ENCODE measurements at places on chromosomes 7 and 10.

GRCh38 chr10:89838044-89838615 is 136.7 kb downstream of the KIF20B start:
- no peak for DNase-seq

GRCh38 chr10:48786606-48787282 is 102.1 kb downstream of the WDFY4 start:
- no peak for DNase-seq

DNA sequence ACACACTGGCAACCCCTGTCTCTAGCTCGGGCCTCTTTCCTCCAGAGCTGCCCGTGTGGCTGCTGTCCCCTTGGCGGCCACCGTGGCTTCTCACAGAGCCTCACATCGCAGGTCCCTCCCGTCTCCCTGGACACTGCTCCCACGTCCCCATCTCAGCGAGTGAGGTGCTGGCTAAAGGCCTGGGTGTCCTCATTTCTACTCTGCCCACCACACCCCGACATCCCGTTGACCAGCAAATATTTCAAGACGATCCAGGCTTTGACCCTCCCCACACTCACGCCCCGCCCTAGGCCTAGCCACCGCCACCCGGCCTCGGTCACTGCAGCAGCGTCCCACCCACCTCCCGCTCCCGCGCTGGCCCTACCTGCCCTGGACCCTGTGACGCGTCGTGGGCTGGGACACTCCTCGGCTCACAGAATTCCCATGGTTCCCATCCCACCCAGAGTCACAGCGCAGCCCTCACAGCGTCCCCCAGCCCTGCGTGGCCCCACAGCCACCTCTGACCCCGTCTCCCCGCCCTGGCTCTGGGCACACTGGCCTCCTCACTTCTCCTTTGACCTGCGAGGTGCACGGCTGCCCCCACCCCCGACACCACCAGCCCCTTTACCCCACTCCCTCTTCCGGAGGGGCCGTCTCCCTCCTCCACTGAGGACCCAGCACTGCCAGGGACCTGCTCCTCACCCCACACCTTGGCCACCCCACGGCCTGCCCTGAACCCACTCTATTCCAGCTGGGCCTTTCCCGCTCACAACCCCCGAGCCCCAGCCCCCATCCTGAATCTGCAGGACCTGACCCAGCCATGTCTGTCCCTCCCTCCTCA is 6.9 kb downstream of the ADAP1 start:
- DNase-seq = no peak

DNA sequence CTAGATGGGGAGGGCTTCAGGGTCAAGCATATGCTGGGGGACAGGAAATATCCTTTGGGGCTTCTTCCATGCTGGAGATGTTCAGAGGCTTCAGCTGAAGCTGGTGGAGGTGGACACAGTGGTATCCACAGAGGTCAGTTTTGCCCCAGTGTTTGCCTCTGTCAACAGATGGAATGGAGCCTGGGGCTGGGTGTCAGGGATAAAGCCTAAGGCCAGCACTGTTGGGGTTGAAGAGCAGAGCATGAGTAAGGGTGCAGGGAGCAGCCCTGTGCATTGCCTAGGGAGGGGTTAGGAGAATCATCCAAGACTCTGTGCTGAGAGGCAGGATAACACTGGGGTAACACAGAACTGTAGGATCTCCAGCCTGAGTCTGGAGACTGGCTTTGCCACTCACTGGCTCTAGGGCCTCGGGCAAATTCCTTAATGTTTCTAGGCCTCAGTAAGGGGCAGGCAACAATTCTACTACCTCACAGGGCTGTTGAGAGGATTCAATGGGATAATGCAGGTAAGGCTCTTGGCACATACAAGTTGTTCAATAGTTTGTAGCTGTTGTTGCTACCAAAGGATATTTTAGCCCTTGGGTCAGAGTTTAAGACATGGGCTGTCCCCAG is 21.8 kb upstream of the MYL7 start:
- DNase-seq = no peak

DNA sequence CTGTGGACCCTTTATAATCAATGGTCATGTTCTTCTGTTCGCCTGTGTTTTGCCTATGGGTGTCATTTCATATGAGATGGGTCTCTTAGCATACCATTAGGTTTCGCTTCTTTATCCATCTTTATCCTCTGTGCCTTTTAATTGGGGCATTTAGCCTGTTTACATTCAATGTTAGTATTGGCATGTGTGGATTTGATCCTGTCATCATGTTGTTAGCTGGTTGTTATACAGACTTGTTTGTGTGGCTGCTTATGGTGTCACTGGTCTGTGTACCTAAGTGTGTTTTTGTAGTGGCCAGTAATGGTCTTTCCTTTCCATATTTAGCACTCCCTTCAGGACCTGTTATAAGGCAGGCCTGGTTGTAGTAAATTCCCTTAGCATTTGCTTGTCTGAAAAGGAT is 90.3 kb downstream of the MYO3A start:
- DNase-seq = no peak

DNA sequence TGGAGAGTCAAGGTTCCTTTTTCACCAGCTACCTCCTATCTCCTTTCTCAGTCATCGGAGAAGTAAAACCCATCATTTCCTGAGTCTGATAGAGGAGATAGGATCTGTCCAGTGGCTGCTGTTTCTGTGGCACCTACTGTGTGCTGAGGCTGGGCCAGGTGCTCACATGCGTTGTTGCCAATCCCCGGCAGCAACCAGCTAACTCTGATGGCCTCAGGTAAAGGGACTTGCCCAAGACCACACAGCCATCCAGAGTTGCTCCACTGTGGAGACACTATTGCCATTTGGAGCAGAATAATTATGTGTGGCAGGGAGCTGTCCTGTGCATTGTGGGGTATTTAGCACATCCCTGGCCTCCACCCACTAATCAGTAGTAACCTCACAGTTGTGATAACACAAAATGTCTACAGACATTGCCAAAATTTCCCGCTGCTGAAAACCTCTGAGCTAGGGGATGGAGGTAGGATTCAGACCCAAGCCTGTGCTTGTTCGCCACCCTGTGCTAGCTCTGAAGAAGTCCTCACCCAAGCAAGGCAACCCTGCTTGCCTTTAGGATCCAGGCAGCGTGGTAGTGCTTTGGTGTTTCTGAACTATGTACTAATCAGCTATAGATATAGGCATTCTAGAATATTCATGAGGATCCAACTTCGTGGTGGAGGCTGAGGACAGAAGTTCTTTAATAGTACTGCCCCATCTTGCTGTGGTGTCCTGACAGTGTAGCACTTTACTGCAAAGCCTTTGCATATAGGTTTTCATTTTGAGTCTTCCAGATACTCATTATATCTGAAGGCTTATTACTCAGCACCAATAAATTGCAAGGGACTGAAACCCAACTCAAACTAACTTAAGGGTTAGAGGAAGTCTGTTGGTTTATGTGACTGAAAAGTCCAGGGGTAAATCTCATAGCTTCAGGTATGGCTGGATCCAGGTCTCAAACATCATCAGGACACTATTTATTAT is 164.6 kb downstream of the GRK5 start:
- no peak for DNase-seq

DNA sequence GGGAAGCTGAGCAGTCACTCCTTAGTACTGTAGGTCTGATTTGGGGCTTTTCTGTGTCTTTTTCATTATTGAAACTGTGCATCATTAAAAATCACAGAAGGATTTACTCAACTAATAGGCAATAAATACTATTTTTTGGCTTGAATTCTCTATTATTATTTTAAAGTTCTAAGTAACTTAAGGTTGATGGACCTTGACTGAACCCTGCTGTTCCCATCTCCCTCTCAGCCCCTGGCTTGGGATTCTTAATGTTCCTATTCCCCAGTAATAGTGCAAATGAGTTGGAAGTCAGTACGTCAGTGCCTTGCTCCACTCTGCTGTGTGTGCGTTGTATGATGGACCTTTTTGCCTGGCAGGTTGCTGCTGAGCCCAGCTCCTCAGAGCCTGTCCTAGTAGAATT is 166.3 kb downstream of the SND1 start:
- DNase-seq = no peak

GRCh38 chr7:152959610-152960009 is 200.1 kb downstream of the ACTR3B start:
- no peak for DNase-seq

DNA sequence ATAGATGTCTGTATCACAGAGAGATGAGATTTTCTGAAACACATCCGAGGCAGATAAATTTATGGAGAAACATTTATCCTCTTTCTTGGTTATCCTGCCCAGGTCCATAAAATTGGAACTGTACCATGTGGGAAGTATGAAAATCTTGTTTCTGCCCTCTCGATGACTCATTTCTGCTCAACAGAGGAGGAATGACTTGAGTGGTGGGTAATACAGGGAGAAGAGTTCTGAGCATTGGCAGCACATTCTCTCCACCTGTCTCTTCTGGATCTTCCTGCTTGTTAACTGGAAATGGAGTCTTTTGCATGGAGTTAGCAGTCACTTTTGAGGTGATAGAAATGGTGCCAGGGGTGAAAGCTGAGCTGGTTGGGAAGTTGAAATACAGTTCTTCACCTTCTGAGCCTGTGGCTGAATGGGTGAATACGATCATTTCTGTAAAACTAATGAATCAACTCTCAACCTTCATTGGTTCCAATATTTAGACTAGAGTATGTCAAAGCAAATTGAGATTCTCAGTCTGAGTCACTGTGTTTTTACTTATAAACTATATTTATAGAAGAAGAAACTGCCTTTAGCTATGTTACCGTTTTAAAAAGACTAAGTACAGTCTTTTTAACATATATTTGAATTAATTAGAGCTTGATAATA is 945.5 kb downstream of the SORCS3 start:
- no peak for DNase-seq

GRCh38 chr7:69903410-69903809 is 305.1 kb downstream of the AUTS2 start:
- no peak for DNase-seq

DNA sequence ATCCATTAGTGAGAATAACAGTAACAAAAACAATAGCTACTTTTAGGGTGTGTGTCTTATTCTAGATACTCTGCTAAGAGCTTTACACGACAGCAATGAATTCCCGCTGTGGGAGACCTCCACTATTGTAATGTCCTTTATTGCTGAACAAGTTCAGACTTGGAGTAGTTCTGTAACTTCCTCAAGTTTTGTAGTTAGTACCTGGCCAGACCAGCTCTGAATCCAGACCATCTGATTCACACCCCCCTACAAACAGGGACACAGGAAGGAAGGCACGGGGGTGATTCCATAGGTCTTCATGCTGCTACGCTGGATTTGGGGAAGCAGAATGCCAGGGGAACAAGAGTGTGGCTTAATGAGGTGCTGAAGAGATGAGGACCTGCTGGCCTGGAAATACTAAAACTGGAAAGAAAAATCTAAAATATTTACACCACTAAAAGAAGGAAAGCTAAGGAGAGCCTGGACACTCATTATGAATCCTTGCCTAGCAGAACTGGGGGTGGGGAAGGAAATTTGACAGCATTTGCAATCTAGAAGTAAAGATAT is 194.6 kb upstream of the TMEM72 start:
- no peak for DNase-seq

- DNase-seq = no peak
Measured at GRCh38 chr7:100568176-100568895, 5.4 kb downstream of the SAP25 start.

DNA sequence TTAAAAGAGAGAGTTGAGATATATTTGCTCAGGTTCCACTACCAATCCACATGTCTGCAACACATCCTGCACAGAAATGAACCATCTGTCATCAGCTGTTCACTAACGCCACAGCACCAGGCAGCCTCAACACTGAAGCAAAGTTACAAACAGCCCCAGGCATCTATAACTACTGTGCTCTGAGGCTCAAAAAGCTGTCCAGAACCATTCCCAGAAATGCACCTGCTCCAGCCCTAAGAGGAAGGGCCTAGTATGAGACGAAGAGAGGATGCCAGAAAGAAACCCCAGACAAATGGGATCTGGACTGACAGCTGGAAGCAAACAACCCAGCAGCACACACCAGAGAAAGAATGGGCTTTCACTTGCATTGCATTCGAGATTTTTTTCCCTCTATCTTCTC is 159.3 kb downstream of the ELMO1 start:
- no peak for DNase-seq

DNA sequence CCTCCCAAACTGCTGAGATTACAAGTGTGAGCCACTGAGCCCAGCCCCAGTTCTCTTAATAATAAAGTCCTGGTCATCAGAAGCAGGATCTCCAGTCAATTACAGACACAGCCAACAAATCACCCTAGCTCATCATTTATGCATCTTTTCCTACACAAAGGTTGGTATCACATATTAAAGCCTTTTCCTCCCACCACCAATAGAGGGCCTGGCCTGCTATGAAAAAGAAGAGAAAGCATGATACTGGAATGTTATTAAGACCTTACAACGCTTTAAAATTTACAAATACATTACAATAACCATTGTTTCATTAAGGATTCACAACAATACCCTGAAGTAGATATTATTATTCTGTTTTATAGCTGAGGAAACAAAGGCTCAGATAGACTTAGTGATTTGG is 25.9 kb downstream of the VAX1 start:
- no peak for DNase-seq

DNA sequence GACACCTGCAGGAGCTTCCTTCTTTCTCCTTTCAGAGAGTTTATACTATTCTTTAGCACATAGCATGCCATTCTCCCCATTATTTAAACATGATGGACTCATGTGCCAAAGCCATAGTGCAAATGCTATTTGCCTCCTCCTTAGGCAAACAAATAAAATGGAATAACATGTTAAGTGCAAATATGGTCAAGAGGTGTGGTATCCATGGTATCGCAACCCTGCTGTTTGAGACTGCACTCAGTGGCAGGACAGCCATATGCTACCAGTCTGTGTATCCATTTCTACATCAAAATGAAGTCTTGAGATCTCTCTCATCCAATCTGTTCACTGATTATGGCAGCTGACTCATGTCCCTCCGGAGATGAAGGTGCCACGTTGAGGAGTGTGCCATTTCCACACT is 22.8 kb downstream of the HEPACAM2 start:
- DNase-seq = no peak

DNA sequence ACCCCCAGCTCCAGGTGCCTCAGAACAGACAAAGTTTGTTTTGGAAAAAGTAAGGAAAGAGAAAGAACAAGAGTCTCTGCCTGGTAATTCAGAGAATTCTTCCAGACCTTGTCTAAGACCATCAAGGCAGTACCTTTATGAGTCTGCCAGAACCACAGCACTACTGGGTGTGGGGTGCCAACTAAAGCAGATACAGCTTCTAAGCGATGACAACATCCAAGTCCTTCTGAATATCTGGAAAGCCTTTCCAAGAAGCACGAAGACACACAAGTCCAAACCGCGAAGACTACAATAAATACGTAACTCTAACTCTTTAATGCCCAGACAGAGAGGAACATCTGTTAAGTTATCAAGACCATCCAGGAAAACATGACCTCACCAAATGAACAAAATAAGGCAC is 94.3 kb downstream of the SIRT1 start:
- no peak for DNase-seq

DNA sequence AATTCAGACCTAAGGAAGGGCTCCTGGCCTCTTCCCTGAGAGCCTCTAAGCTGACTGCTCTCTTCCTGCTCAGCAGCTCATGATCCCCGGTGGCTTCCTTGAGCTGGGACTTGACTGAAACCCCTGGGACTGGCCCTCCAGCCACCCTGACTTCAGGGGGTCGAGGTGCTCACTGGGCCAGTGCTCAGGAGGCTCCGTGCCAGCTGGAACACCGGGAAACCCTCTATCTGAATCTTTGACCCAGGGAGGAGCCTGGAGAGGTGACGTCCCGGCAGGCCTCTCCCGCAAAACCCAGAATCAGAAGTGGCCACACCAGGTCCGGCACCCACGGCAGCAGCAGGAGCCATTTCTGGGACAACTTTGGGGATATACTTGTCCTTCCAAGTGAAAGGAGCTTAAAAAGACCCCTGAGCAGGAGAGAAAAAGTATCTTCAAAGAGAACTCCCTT is 110.7 kb downstream of the WDR37 start:
- no peak for DNase-seq

GRCh38 chr7:42348631-42349030 is 111.6 kb upstream of the GLI3 start:
- DNase-seq = no peak

Measured in GF-D8 (cell line).